Activated T-helper 1 cell treated with anti-CD3 and anti-CD28 coated beads, Interleukin-12 subunit alpha, Interleukin-12 subunit beta, Interleukin-2, Interleukin-4 antibody, amounts not matched to agents 30 ng/mL and 10 ng/mL and 1 ng/mL, durations not matched to agents 14 hours and 24 hours and 36 hours (primary cell): ENCODE measurements at places on chromosomes 5 and 9. TPM values are rescaled to one million over a fixed set of nuclear protein-coding genes. Genes with fewer than 3 reads are reported as not detected.

PCDHB1 gene
- not detected in 2 replicates for total RNA-seq

GRXCR2 gene
- not detected in 2 replicates for total RNA-seq

PCDHB7 gene
- total RNA-seq, result not detected in 2 replicates

PCDH12 gene
- total RNA-seq, result 2.2 TPM in 2 replicates

OR13F1 gene
- not detected in 2 replicates for total RNA-seq

ZNG1F gene
- 11.0 and 12.6 TPM in 2 replicates for total RNA-seq

PCDHGA5 gene
- total RNA-seq, result 0.24 and 0.31 TPM in 2 replicates

COX7C gene
- total RNA-seq, result 436 and 471 TPM in 2 replicates
